ENCODE measurements at places on chromosomes 13 and 19.
A peak's percentile ranks its signal among the peaks of the same experiment; 100 is the strongest.

GRCh38 chr13:65264066-65264465 lies 1966.1 kb downstream of the PCDH9 start:
- no peak for DNase-seq

DNA sequence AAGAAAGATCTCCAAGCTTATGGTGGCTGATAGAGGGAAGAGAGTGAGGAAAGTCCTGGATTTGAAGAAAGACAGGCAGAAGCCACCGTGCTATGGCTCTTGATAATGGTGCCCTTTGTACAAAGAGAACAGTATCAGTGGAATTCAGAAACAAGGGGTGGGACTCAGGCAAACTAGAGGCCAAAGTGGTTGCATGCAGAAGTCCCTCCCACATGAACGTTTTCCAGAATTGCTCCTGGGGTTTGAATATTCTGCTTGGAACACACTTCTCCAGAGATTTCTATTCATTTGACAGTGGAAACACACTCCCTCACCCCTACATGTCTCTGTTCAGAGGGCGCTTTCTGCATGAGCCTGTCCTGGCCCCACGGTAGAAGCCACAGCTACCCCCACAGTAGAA lies 10.1 kb upstream of the MBNL2 start:
- no peak for DNase-seq

GRCh38 chr19:51691584-51692428 lies 1.3 kb upstream of the SPACA6 start:
- no peak for DNase-seq

DNA sequence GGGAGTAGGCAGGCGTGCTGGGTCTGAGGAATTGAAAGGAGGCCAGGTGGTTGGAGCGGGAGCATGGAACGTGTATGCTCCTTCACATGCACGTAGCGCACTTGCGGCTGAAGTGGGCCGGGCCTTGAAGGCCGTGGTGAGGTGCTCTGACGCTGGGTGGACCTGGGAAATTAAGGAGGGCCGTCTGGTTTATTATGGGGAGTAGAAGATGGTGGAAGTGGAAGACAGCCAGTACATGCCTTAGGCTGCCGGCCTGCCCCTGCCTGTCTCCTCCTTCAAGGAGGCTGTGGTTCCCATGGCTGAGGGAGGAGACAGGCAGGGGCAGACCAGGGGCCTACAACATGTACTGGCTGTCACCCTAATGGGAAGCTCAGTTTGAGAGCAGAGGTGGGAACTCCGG lies 23.9 kb downstream of the GATAD2A start:
- DNase-seq = no peak

- no peak for DNase-seq
Observed at GRCh38 chr13:98563071-98563470, 13.8 kb downstream of the STK24 start.

DNA sequence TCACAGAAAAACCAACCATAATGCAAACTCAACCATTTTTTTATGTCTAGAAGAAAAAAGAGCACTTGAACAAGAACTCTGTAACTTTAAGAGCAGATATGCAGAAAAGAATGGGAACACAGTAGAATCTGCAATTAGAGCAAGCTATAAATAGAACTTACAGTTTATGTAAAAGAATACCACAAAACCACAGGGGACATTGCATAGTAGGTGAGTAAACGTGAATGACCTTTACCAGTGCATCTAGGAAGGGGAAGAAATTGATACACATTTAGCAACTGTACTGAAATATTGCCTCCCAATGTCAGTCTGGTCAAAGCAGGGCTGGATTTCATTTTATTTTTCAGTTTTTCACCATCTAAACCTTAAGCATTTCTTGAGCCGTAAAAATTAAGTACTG lies 242.2 kb upstream of the EDNRB start:
- no peak for DNase-seq

GRCh38 chr13:93811738-93812112 lies 585.1 kb downstream of the GPC6 start:
- no peak for DNase-seq

DNA sequence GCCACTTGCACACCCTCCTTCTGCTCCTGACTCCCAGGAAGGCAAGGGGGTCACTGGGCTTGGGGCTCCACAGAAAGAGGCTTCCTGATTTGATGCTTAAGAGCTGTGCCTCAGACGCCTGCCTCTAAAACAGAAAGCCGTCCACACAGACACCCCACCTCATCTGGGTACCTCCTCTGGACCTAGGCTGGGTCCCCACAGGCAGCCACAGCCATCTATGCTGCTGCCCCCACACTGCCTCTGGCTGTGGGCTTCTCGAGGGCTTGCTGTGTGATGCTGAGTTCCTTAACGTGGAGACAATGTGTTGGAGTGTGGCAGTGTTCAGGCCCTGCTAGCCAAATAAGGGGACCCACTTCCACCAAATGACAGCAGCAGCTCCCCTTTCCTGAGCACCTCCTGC lies 8.5 kb upstream of the ZSCAN22 start:
- no peak for DNase-seq

DNA sequence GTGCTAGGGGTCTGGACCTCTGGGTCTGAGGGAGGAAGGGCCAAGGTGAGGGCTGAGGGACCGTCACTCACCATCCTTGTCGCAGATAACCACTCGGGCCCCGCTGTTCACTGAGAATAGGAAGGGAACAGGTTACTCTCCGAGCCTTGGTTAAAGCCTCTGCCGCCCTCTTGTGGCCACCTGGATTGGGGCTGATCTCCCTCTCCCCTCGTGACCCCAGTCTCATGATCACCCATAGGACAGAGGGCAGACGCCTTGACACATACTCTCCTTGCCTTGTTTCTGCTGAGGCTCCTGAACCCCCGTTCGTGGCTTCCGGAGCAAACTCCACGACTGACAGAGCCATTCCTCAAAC lies 580 bp downstream of the HSD17B14 start:
- peak; percentile 88 for DNase-seq

DNA sequence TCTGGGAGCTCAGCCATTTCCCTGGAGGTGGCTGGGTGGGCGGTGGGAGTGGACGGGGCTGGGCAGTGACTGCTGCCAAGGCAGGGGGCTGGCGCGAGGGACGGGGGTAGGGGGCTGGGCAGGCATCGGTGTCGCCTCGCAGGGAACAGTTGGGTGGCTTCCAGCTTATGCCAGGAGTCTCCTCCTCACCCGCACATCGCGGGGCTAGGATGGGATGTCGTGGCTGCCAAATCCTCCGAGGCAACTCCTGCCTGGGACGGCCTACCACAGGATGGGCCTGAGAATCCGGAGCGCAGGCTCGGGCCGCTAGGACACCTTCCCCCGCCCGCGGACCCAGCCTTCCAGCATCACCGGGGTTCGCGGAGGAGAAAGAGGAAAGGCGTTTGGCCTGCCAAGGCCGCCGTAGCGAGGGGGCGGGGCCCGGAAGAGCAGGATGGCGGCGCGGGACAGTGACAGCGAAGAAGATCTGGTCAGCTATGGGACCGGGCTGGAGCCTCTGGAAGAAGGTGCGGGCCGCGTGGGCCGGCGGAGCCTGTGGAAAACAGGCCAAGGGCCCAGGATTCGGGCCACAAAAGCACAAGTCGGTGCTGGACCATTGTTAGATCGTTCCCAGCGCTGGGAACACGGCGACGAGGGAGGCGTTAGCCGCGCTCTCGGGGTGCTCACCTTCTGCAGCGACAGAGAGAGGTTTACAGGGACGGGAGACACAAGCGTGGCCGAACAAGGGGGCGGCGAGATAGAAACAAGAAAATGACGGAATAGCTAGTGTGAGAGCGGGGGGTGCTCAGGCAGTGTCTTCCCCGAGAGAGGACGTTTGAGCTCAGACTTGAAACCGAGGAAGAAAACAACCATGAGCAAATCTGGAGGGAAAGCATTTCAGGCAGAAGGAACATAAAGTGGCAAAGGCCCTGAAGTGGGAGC lies at the start of gene GPATCH1:
Gene GPATCH1 (plus strand): TSS at position 421 of the 921 bp plus-strand sequence. CDS start 13 bp downstream, at position 434.
- DNase-seq = peak; percentile 77

DNA sequence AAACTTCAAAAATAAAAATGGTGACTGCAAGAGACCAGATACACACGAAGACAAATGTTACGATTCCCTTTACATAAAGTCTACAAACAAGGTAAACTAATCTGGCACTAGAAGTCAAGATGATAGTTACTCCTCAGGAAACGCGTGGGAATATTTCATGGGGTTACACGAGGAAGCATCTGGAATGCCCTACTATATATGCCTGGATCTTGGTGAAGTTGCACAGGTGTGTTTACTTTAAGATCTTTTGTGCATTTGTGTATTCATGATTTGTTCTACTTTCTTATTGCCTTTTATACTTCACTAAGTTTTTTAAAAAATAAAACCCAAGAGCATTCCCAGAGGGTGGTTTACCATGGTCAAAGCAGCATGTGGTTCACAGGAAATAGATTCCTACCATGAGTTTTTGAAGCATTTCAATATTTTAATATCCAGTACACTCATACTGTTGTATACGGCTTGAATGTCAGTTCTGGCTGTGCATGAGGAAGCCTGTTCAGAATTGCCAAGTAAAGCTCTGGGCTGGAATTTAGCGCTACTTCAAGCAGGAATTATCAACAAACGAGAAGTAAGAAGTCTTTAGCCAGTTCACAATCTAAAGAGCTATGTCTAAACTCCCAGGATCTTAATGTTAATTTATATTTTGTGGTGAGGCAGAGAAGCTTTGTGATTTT lies 239.8 kb upstream of the KLHL1 start:
- DNase-seq = no peak

DNA sequence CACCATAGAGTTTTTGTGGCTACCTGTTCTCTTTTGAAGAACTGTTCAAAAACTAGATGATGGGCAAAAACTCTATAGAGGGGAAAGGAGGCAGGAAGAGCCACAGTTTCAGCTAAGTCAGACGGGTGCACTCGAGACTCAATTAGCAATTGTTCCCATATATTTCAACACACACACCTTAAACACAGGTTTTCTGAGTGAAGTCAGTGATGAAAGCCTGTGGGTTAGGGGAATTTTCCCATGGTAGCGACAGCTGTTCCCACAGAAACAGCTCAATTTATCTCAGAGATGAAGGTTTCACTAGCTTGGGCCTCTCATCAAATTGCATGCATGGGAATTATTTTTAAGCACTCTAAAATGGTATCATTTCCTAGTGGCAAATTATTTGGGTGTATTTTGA lies 143.4 kb downstream of the ZIC5 start:
- no peak for DNase-seq

DNA sequence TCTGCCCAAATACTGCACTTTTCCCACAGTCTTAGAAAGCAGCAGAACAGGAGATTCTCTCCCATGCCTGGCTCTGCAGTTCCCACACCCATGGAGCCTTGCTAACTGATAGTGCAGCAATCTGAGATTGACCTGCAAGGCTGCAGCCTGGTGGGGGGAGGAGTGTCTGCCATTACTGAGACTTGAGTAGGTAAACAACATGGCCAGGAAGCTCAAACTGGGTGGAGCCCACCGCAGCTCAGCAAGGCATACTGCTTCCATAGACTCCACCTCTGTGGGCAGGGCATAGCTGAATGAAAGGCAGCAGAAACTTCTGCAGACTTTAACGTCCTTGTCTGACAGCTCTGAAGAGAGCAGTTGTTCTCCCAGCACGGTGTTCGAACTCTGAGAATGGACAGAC lies 358.5 kb upstream of the PCDH9 start:
- no peak for DNase-seq

GRCh38 chr13:27117952-27118351 lies 53.7 kb downstream of the USP12 start:
- no peak for DNase-seq

GRCh38 chr13:109700176-109700575 lies 86.2 kb downstream of the IRS2 start:
- no peak for DNase-seq

DNA sequence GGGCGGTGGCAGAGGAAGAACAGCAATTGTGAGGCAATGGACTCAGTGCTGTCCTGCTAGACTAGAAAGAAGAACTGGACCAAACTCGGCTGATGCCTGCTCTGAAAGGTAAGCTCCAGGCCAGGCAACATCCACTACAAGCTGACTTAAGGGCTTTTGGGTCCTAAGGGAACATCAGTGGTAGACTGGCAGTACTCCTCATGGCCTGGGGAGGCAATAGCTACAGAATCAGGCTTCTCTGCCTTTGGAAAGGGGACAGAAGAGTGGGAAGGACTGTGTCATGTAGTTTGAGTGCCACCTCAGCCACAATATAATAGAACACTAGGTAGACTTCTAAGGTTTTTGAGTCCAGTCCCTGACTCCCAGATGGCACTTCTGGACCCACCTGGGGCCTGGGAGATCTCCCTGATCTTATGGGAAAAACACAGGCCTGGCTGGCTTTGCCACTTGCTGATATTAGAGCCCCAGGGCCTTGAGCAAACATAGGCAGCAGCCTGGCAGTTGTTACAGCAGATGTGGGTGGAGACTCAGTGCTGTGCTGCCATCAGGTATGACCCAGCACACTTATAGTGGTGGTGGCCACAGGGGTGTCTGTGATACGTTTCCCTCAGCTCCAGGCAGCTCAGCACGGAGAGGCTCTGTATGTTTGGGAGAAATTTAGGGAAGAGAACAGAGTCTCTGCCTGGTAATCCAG lies 9.2 kb upstream of the CLC start:
- no peak for DNase-seq

- DNase-seq = no peak
Observed at GRCh38 chr13:37348916-37349643, 243.6 kb upstream of the CSNK1A1L start.

DNA sequence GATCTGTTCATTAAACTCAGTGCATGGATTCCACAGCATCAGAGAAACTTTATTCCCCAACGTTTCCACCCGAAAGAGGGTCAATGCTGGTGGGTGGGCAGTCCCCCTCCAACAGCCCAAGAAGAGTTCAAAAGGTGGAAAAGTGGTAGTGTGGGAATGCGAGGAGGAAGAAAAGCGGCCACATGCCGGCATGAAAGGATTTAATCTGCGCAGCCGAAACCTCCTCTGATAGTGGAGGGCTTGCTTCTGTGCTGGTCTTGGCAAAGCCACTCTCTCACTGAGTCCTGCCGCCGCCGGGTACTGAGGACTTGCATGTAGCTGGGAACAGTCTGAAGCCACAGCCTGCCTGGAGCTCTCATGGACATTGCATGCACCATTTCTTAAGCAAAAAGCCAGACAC lies 136.2 kb upstream of the ZNF536 start:
- DNase-seq = no peak

DNA sequence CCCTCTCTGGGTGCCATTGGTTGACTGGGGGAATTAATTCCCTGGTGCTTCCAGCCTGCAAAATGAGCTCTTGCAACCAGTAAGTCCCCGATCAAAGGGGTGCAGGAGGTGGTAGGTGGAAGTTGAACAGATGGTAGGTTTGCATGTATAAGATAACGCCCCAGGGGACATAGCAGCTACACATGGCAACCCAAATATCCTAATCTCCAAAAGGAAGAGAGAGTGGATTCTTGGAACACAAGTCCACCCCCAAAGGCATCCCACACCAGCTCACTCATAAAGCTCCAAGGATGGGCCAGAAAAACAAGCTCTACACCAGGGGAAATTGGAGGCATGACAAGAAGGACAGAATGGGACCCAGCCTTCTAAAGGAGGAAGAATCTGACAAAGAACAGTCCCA lies 4.8 kb downstream of the CD209 start:
- no peak for DNase-seq
